Ascending aorta (tissue), 2 donors: ENCODE measurements at places on chromosomes 5 and 9.

DNA sequence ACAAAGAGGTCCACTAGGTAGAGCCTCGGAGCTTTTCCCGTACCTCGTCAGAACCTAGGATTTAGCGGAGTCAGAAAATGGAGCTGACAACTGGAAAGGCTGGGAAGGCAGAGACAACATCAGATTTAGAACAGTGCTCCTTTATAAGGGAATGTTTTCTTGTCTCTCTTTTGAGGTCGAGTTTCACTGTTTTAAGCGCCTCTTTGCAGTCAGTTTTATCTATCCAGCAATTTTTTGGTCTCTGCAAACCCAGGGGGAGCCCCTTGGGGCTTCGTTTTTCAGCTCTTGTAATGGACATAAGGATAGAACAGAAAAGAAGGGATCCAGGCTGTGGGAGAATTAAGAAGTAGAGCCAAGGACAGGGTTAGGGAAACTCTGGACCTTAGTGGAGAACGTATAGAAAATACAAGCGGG is 80.5 kb downstream of the FNBP1 start:
- H3K36me3 ChIP-seq, result peaks cover 7% of the 10 kb centered on the region
- DNase-seq, result no peak
- peak overlapping the region; percentile 88 for H3K27ac ChIP-seq
- H3K27me3 ChIP-seq, result no peaks in the 10 kb centered on the region
- H3K4me1 ChIP-seq, result peaks cover 29% of the 10 kb centered on the region

DNA sequence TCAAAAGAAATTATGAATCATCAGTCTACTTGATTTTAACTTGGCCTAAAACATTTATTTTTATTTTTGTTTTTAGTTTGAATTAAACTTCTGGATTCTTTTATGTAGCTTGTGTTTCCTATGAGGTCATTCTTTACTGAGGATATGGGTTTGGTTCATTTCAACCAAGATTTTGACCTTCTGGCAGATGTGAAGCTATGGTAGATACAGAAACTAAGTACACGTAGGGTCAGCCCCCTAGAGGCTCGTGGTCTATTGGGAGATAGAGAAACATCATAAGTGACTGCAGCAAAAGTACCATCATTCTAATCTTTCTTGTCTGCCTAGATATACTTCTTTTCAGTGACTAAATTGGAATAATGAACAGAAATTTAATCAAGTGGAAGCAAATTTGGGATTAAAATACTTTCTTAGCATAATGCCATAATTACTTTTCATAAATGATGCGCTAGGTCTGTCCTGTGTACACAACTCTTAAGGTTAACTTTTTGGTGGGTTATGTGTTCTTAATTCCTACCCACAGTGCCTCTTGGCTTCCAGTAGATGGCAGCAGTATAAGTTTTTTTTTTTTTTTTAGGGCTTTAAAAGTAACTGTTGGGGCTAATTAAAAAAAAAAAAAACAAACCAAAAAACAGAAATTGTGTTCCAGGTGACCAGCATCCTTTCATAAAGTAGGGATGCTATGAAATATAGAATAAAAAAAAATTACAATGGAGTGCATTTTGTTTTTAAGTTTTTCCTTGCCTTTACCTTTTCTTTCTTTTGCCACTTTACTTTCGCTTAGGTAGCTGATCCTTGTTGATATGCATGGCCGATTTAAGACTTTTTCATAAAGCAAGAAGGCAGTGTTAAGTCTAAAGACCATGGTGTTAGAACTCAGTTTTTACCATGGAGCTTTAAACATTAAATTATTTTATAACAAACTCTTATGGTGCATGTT is 49.9 kb downstream of the LRRTM2 start:
- H3K27ac ChIP-seq, result no peak overlapping the region
- peaks cover 32% of the 10 kb centered on the region for H3K36me3 ChIP-seq
- H3K4me1 ChIP-seq, result no peaks in the 10 kb centered on the region
- no peak overlapping the region for H3K4me3 ChIP-seq
- DNase-seq, result no peak
- H3K27me3 ChIP-seq, result no peaks in the 10 kb centered on the region

GRCh38 chr5:133030343-133031005 is 4.1 kb upstream of the ZCCHC10 start:
- no peak for DNase-seq
- no peak overlapping the region for H3K27ac ChIP-seq
- H3K4me1 ChIP-seq, result peaks cover 8% of the 10 kb centered on the region
- no peaks in the 10 kb centered on the region for H3K36me3 ChIP-seq
- no peak overlapping the region for H3K4me3 ChIP-seq
- H3K27me3 ChIP-seq, result no peaks in the 10 kb centered on the region

DNA sequence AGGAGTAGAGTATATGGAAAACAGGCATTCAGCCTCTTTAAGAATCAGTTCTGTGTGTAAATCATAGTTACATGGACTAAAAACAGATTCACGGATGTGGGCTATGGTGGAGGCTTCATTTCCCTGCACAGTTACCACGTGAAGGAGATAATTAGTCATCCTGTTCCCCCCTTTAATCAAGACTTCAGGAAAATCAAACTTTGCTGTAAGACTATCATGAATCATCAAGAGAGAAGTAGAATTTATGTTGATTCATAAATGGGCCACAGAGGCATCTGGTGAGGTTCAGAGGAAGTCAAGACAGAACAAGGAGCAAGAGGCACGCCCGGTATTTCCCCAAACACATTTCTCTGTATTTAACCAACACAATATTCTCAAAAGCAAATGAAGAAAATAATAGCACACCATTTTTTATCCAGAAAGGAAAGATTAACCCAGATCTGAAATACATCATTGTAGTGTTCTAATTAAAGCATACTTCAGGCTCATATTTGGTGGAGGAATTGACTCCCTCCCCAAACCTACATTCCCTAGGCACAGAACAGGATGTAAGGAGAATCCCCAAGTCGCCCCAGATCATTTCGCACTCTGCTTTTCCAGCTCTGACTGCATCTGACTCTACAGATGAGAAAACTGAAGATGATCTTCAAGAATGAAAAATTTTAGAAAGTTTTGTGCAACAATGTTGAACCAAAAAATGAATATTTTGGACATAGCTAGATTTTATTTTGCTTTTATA is 175.8 kb upstream of the GAS1 start:
- H3K36me3 ChIP-seq, result no peaks in the 10 kb centered on the region
- no peak overlapping the region for H3K27ac ChIP-seq
- H3K27me3 ChIP-seq, result no peaks in the 10 kb centered on the region
- H3K4me3 ChIP-seq, result no peak overlapping the region

- H3K36me3 ChIP-seq, result no peaks in the 10 kb centered on the region
- H3K4me1 ChIP-seq, result no peaks in the 10 kb centered on the region
- H3K27me3 ChIP-seq, result no peaks in the 10 kb centered on the region
Measured at GRCh38 chr5:115472271-115473025, 72.1 kb downstream of the FEM1C start.

- no peaks in the 10 kb centered on the region for H3K36me3 ChIP-seq
- H3K4me3 ChIP-seq, result no peak overlapping the region
- H3K4me1 ChIP-seq, result no peaks in the 10 kb centered on the region
- H3K27me3 ChIP-seq, result no peaks in the 10 kb centered on the region
- no peak for DNase-seq
- H3K27ac ChIP-seq, result no peak overlapping the region
Measured at GRCh38 chr5:10896016-10896415, 135.0 kb upstream of the DAP start.

DNA sequence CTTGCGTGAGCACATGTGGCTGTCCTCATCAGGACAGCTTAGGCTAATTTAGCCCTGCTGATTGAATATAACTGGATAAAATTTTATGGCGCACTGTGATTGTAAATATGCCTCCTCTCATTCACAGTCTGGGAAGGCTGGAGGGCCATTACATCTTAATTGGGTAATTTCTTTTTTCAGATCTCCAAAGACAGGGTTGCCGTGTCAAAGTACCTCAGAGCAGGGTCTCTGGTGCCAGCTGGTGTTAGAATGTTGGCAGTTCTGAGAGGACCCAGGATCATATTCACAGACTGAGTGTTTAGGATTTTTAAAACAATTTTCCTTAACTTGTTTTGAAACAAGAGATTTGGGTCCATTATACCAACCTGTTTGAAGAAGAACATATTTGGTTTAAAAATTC is 455.7 kb upstream of the TLE4 start:
- no peaks in the 10 kb centered on the region for H3K4me1 ChIP-seq
- no peaks in the 10 kb centered on the region for H3K27me3 ChIP-seq
- no peaks in the 10 kb centered on the region for H3K36me3 ChIP-seq
- no peak overlapping the region for H3K4me3 ChIP-seq

GRCh38 chr5:178487911-178488600 is 102.1 kb downstream of the COL23A1 start:
- no peak overlapping the region for H3K27ac ChIP-seq
- no peak for DNase-seq
- H3K36me3 ChIP-seq, result no peaks in the 10 kb centered on the region
- no peaks in the 10 kb centered on the region for H3K27me3 ChIP-seq
- H3K4me1 ChIP-seq, result no peaks in the 10 kb centered on the region
- H3K4me3 ChIP-seq, result no peak overlapping the region

DNA sequence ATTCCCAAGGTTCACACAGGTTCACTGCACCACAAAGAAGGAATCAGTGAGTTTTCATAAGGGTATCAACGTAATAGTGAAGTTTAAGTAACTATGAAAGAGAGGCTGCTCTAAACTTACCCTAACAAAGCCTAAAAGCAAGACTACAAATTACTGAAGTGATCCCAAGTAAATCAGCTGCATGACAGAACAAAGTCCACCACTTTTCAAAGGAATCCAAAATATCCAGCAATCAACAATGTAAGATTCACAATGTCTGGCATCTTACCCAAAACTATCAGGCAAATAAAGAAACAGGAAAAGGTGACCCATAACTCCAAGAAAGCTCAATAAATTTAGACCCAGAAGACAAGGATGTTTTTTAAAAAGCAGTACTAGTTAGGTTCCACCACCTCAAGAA is 70.1 kb downstream of the GNAQ start:
- peaks cover 5% of the 10 kb centered on the region for H3K4me1 ChIP-seq
- DNase-seq, result no peak
- H3K27ac ChIP-seq, result peak overlapping the region; percentile 76
- H3K36me3 ChIP-seq, result no peaks in the 10 kb centered on the region
- H3K27me3 ChIP-seq, result no peaks in the 10 kb centered on the region

DNA sequence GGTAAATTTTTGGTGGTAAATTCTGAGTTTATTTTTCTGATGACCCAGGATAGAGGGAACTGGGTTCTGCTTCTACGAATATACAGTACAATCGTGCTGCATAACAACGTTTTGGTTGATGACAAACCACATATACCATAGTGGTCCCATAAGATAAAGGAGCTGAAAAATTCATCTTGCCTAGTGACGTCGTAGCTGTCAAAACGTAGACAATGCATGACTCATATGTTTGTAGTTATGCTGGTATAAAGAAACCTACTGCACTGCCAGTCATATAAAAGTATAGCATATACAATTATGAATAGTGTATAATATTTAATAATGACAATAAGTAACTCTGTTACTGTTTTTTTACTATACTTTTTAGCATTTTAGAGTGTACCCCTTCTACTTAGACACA is 244.0 kb downstream of the GAS1 start:
- H3K36me3 ChIP-seq, result no peaks in the 10 kb centered on the region
- H3K4me3 ChIP-seq, result no peak overlapping the region
- H3K27ac ChIP-seq, result no peak overlapping the region
- no peaks in the 10 kb centered on the region for H3K27me3 ChIP-seq
- peaks cover 11% of the 10 kb centered on the region for H3K4me1 ChIP-seq
- DNase-seq, result no peak

DNA sequence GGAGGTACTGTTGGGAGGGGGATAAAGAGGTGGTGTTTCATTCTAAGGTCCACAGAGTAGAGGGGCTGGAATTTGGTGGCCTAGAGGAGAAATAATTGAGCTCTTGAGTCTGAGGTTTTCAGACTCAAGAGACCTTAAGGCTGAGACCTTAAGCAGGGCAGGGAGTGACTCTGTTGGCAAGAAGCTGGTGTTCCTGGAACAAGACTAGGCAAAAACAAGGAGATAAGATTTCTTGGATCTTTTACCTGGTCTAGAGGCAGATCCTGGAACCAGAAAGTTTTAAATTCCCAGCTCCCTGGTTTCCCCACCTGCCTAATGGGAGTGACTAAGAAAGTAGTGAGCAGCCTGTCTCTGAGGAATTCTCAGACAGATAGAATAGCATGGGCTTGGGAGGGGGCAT is 4.1 kb upstream of the CCL21 start:
- no peak overlapping the region for H3K27ac ChIP-seq
- no peak for DNase-seq
- H3K4me3 ChIP-seq, result no peak overlapping the region
- H3K36me3 ChIP-seq, result no peaks in the 10 kb centered on the region

- peaks cover 47% of the 10 kb centered on the region for H3K36me3 ChIP-seq
- DNase-seq, result peak; percentile 81
- H3K4me3 ChIP-seq, result peak overlapping the region; percentile 24
- H3K27me3 ChIP-seq, result no peaks in the 10 kb centered on the region
Measured at GRCh38 chr9:95018099-95018936, 291.8 kb downstream of the AOPEP start.

GRCh38 chr5:42965934-42966333 is 74.2 kb downstream of the ANXA2R start:
- H3K36me3 ChIP-seq, result no peaks in the 10 kb centered on the region
- H3K27me3 ChIP-seq, result no peaks in the 10 kb centered on the region
- DNase-seq, result no peak
- H3K4me3 ChIP-seq, result no peak overlapping the region
- no peak overlapping the region for H3K27ac ChIP-seq
- H3K4me1 ChIP-seq, result no peaks in the 10 kb centered on the region

DNA sequence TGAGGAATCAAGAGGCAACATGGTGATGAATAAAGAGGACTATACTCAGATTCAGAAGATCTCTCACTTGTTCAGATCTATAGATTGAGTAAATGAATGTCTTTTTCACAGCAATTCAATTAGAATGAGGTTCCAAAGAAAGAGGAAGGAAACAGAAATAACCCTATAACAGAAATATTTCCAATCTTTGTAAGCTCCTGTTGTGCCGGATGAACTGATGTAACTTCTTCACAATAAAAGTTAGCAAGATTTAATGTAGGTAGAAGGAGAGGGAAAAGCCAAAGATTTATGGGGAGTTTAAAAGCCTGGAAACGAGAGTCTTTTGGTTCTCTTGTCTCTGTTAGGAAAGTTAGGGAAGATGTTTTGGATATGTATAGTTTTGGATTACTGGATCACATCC is 92.1 kb downstream of the PBX3 start:
- no peak for DNase-seq
- no peaks in the 10 kb centered on the region for H3K27me3 ChIP-seq
- no peak overlapping the region for H3K4me3 ChIP-seq
- no peaks in the 10 kb centered on the region for H3K36me3 ChIP-seq

GRCh38 chr5:134138416-134139376 is 24.2 kb downstream of the TCF7 start:
- H3K27ac ChIP-seq, result no peak overlapping the region
- no peak overlapping the region for H3K4me3 ChIP-seq
- no peaks in the 10 kb centered on the region for H3K4me1 ChIP-seq
- peak; percentile 6 for DNase-seq
- no peaks in the 10 kb centered on the region for H3K27me3 ChIP-seq

- no peak overlapping the region for H3K27ac ChIP-seq
- no peak for DNase-seq
- no peaks in the 10 kb centered on the region for H3K36me3 ChIP-seq
- H3K27me3 ChIP-seq, result no peaks in the 10 kb centered on the region
- H3K4me1 ChIP-seq, result peaks cover 7% of the 10 kb centered on the region
- H3K4me3 ChIP-seq, result no peak overlapping the region
Measured at GRCh38 chr5:147532156-147532555, 22.3 kb upstream of the DPYSL3 start.

GRCh38 chr5:26236936-26237335 is 801.5 kb downstream of the CDH9 start:
- no peaks in the 10 kb centered on the region for H3K27me3 ChIP-seq
- H3K4me1 ChIP-seq, result no peaks in the 10 kb centered on the region
- H3K27ac ChIP-seq, result no peak overlapping the region
- H3K4me3 ChIP-seq, result no peak overlapping the region
- H3K36me3 ChIP-seq, result no peaks in the 10 kb centered on the region
